Right cardiac atrium (tissue), 5 donors: ENCODE measurements at places on chromosomes 2 and 18. TPM values are rescaled to one million over a fixed set of nuclear protein-coding genes. Genes with fewer than 3 reads are reported as not detected.

GRCh38 chr2:174796319-174796771 lies 32.1 kb upstream of the CHRNA1 start:
- no peak for DNase-seq

GRCh38 chr2:238173692-238174091 lies 14.9 kb downstream of the ERFE start:
- DNase-seq = no peak

- DNase-seq = no peak
Observed at GRCh38 chr18:36595818-36596215, 233.0 kb downstream of the TPGS2 start.

DNA sequence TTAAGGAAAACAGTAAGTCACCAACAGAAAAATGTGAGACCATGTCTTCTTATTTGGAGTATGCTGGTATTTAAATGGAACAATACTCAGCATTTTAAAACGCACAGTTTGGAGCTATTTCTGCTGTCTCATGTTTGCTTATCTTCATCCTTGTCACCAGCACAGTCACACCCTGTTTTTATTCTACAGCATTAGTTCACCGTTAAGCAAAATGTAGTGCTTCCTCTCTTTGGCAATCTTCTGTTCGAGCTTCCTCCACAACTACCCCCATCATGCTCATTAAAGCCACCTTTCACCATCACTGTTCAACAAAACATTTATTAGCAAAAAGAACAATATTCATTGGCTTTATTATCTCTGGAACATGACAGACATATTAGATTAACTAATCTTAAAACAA lies 64.0 kb downstream of the SLC40A1 start:
- no peak for DNase-seq

DNA sequence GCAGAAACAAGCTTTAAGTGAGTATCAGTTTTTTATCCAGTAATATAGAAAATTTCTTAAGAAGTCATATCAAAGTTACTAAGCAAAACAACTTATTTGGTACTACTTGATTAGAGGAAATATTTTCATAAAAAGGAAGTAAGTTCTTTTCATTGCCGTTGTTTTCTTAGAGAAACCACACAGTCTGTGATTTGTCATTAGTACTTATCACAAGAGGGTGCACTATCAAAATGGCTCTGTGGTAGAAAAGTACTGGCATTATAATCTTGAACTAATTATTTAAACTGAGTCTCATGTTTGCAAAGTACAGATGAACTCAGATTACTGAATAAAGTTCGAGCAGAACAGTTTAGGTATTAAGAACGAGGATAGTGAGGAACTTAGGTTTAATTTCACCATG lies 93.4 kb downstream of the IKZF2 start:
- no peak for DNase-seq

Gene DTYMK
- 7.3 TPM for total RNA-seq

Gene CPO
- not detected for total RNA-seq

Gene UGT1A10
- not detected for total RNA-seq

Gene EGR4
- not detected for total RNA-seq

Gene HOXD8
- 0.38 TPM for total RNA-seq
